ENCODE measurements at places on chromosomes 4 and X.

- peak; percentile 46 for DNase-seq
Observed at GRCh38 chr4:153643406-153644383, 40.4 kb upstream of the TLR2 start.

- no peak for DNase-seq
Observed at GRCh38 chr4:95506264-95506663, 42.5 kb downstream of the UNC5C start.

DNA sequence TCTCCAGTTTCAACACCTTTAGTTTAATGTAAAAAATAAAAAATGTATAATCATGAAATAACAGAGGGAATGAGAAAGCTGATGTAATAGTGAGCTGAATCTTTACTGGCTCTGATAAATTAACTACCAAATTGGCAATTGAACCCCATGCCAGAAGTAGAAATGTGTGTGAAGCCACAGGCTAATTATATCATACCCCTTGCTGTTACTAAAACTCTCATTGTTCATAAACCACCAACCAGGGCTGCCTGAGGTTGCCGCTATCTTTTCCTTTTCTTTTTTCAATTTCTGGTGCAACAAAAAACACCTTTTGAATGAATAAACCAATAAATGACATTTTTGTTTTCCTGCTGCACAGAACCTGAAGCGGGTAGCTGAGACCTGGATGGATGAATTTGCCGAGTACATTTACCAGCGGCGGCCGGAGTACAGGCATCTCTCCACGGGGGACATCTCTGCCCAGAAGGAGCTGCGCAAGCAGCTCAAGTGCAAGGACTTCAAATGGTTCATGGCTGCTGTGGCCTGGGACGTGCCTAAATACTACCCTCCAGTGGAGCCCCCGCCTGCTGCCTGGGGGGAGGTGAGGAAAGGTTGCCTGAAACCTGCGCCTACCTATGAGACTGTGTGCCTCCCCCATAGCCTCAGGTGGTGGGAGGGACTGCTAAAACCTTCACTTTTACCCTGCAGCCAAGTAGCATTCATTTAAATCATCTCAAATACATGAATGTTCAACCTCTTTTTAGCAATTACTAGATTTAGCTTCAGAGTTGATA lies 216.7 kb upstream of the GALNT7 start:
- DNase-seq, result no peak

GRCh38 chr4:65450899-65451298 lies 219.4 kb downstream of the EPHA5 start:
- DNase-seq, result no peak

- DNase-seq, result no peak
Observed at GRCh38 chrX:7746856-7747255, 96.1 kb upstream of the VCX start.

- DNase-seq, result no peak
Observed at GRCh38 chr4:19429684-19430083, 822.0 kb upstream of the SLIT2 start.

DNA sequence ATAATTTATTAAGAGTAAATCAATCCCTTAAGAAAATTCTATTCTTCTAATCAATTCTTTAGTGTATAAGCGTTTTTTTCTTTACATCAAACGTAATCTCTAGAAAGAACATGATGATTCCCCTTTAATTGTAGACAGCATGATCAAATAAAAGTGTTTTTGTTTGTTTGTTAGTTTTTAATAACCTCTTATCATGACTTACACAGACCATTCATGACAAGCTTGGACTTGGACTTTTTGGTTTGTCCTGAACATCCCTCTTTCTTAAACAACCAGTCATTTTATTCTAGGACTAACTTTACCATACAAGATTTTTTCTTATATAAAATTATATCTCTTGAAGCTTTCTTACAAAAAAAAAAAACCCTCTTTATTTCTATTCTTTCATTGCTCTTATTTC lies 344.6 kb upstream of the SPOCK3 start:
- DNase-seq, result no peak

DNA sequence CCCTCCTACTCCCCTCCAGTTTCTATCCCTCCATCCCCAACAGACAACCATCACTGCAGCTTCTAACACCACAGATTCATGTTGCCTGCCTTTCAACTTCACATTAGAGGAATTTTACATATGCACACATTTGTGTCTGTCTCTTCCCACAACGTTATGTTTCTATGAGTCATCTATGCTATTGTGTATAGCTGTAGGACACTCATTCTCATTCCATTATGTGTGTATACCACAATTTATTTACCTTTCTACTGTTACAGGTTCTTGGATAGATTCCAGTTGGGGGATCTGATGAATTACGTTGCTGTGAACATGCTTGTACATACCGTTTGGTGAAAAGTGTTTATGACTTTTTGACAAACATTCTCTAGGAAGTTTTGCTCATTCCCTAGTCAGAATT lies 58.8 kb upstream of the TRPC3 start:
- DNase-seq, result no peak

DNA sequence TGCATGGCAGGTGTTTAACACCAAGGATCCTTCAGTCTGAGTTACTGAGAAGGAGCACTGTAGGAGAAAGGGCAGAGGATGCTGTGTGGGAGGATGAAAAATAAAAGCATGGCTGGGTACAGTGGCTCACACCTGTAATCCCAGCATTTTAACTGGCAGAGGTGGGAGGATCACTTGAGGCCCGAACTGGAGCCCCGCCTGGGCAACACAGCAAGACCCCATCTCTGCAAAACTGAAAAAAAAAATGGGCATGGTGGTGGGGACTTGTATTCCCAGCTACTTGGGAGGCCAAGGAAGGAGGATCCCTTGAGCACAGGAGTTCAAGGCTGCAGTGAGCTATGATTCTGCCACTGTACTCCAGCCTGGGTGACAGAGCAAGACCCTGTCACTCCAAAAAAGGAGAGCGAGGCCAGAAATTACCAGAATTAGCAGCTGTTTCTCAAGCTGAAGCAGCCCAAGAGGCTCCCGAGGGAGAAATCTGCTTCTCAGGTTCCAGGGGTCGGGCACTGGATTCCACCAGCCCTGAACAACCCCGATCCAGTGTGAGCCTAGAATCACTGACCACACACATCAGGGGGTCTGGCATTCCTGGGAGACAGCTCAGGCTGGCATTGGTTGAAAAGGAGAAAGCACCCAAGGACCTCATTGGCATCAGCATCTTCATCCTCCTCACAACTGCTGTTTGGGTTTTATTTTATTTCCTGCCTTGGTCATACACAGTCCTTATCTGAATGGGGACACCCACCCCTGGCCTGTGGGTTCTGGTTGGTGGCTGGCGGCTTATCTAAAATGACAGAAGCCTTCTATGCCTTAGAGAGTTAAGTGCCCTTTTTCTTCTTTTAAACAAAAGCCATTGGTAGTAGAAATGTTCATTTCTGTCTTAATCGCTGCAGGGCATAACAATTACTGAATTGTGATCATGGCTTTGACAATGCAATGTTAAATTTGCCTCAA lies 66.3 kb upstream of the TRIM2 start:
- no peak for DNase-seq

DNA sequence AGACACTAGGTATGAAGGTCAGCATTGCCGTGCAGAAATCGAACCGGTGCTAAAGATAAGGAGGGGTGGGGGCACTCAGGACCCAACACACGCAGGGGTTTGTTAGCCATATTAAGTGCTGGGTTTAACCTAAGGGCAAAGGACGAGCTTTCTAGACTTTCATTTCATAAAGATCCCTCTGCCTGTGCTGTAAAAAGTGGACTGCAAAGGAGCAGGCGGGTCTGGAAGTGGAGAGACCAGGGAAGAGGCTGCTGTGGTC lies 1.3 kb downstream of the CASP3 start:
- DNase-seq, result no peak

DNA sequence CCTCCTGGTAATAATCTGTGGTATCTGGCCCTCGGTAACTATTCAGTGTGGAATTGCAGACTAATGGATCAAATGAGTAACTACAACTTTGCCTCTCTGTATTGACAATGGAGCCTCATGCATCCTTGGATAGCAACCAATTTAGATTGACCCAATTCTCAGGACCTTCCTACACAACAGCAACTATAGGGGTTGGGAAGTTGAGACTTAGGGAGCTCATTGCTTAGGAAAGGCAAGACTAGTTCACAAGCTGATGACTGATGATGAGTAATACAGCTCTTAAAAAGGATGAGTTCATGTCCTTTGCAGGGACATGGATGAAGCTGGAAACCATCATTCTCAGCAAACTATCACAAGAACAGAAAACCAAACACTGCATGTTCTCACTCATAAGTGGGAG lies 47.5 kb upstream of the KLHL13 start:
- DNase-seq, result no peak

Measured in NCI-H2029 (cell line).